Naive thymus-derived CD4-positive, alpha-beta T cell (primary cell): ENCODE measurements at places on chromosomes 16 and 17. TPM values are rescaled to one million over a fixed set of nuclear protein-coding genes. Genes with fewer than 3 reads are reported as not detected.
A peak's percentile ranks its signal among the peaks of the same experiment; 100 is the strongest.

Gene TNK1
- 13.9 TPM for total RNA-seq

DNA sequence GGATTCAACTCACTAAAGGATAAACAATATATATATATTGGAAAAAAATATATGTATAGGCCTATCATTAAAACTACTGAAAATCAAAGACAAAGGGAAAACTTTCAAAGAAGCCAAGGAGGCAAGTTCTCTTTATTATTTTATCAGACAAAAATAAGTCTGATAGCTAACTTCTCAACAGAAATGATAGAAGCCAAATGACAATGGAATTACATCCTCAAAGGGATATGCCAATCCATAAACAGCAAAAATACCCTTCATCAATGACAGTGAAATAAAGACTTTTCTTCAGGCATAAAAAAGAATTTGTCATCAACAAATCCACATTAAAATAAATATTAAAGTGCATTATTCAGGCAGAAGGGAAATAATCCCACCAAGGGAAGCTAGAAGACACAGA, 393.4 kb downstream of the ZFHX3 start:
- DNase-seq, result no peak
- no peaks in the 10 kb centered on the region for H3K27me3 ChIP-seq
- H3K36me3 ChIP-seq, result no peaks in the 10 kb centered on the region
- H3K27ac ChIP-seq, result no peak overlapping the region
- no peak overlapping the region for H3K4me3 ChIP-seq

DNA sequence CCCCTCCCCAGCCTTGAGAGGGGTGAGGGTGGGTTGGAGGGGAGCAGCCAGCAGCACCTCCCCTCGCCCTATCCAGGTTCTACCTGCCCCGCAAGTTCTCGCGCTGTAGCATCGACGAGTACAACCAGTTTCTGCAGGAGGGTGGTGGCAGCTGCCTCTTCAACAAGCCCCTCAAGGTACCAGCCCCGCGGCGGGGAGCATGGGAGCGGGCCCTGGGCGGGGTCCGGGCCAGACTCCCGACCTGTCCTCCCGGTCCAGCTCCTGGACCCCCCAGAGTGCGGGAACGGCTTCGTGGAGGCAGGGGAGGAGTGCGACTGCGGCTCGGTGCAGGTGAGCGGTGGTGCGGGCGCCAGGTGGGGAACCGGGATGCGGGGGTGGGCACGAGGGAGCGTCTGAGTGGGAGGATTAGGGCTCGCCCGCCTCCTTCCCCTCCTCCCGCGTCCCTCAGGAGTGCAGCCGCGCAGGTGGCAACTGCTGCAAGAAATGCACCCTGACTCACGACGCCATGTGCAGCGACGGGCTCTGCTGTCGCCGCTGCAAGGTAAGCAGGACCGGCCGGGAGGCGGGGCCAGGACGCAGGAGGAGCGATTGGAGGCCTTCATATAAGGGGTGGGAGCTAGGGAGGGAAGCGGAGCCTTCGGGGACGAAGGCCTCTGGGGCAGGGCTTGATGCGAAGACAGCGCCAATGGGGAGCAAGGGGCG, 16.5 kb downstream of the ADAM11 start:
- peak; percentile 94 for DNase-seq
- peak overlapping the region; percentile 76 for H3K27ac ChIP-seq
- no peaks in the 10 kb centered on the region for H3K36me3 ChIP-seq
- H3K27me3 ChIP-seq, result no peaks in the 10 kb centered on the region

- peaks cover 72% of the 10 kb centered on the region for H3K36me3 ChIP-seq
- no peak for DNase-seq
- H3K27ac ChIP-seq, result peak overlapping the region; percentile 2
- H3K27me3 ChIP-seq, result no peaks in the 10 kb centered on the region
- peaks cover 7% of the 10 kb centered on the region for H3K4me1 ChIP-seq
Measured at GRCh38 chr17:7347630-7348477, 4.1 kb upstream of the KCTD11 start.

Gene CALB2
- not detected for total RNA-seq

GRCh38 chr16:75653922-75654321, 6.3 kb downstream of the TERF2IP start:
- peaks cover 9% of the 10 kb centered on the region for H3K36me3 ChIP-seq
- H3K4me3 ChIP-seq, result no peak overlapping the region
- H3K4me1 ChIP-seq, result peaks cover 29% of the 10 kb centered on the region
- H3K27ac ChIP-seq, result peak overlapping the region; percentile 59
- DNase-seq, result no peak

DNA sequence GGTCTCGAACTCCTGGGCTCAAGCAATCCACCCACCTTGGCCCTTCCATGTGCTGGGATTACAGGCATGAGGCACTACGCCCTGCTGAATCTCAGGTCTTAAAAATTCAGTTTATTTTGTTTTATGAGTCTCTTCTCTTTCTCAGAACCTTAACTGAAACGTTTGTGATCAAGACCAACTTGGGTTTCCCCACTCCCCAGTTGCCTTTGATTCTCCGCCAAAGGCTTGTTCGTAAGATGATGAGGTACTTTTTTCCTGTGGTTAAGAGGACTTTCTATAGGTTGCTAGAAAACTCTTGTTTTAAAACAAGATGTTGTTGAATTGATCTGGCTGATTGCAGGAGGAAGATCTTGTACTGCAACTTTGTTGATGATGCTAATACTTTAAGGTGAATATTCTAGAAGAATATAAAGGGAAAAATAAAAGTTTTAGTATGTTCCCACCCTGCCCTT, 11.7 kb downstream of the ABCC1 start:
- H3K27me3 ChIP-seq, result no peaks in the 10 kb centered on the region
- peaks cover 32% of the 10 kb centered on the region for H3K4me1 ChIP-seq
- no peaks in the 10 kb centered on the region for H3K36me3 ChIP-seq
- peak overlapping the region; percentile 91 for H3K27ac ChIP-seq
- peak; percentile 91 for DNase-seq

GRCh38 chr16:86466696-86467406, 43.5 kb upstream of the FOXF1 start:
- H3K36me3 ChIP-seq, result no peaks in the 10 kb centered on the region
- H3K27me3 ChIP-seq, result no peaks in the 10 kb centered on the region
- H3K27ac ChIP-seq, result no peak overlapping the region
- no peak overlapping the region for H3K4me3 ChIP-seq
- no peak for DNase-seq

Gene CFAP52
- total RNA-seq, result not detected

Gene HBA2
- 0.68 TPM in 1 of 2 replicates, not detected in the other for total RNA-seq

Gene CEP112
- total RNA-seq, result 2.5 and 3.1 TPM in 2 replicates

Gene PRAC1
- not detected for total RNA-seq

DNA sequence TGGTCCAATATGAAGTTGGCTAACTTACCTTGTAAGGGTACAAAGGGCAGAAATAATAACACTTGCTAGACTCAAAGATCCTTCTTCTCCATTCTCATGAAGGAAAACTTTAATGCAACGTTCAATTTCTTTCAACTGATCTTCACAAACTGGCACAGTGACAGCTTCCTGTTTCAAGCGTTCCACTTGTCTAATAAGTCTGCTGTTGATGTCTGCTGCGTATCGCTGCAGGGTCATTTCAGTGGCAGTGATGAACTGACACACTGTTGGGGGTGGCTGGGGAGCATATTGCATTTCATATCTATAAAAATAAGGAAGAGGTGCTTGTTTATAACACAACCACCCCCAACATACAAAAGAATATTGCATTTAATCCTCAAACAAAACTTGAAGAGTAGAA, 33.5 kb upstream of the ARL6IP1 start:
- no peak for DNase-seq
- H3K27me3 ChIP-seq, result no peaks in the 10 kb centered on the region
- H3K4me1 ChIP-seq, result no peaks in the 10 kb centered on the region
- no peak overlapping the region for H3K27ac ChIP-seq
